ENCODE measurements at places on chromosomes 5 and 9. TPM values are rescaled to one million over a fixed set of nuclear protein-coding genes. Genes with fewer than 3 reads are reported as not detected.

GRCh38 chr5:14277385-14278320, 134.5 kb downstream of the TRIO start:
- DNase-seq: no peak

- no peak for DNase-seq
Measured at GRCh38 chr9:115978659-115979096, 174.9 kb upstream of the PAPPA start.

DNA sequence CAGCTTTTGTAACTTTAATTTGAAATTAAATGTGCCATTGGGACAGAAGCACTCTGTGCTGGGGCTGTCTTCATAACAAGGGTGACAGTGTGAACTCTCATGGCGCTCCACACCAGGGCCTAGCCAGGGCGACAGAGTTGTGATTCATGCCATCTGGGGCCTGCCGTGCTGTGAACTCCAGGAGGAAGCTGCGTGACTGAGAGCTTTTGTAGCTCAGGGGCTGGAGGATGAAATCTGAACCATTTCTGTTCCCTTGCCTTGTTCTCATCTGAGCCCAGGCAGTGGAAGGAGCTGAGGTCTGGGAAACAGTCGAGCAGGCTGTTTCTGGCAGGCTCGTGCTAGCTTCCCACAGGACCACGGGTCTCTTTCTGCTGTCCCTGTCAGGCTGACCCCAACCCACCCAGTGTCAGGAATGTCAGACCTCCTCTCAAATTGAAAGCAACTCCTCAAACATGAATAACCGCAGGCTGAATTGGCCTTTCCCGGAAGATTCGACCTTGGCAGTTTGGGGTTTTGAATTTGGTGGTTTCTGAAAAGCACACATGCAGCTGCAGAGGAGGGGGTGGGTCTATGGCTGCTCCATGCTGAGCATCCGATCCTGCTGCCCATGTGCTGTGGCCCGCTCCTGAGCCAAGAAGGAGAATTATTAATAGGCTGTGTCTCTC, 69.2 kb upstream of the RPS23 start:
- DNase-seq: peak; percentile 7

GRCh38 chr9:97307500-97308163, at the start of gene CCDC180:
Gene CCDC180 (plus strand): TSS chr9:97307659. CDS start chr9:97308064, 405 bp downstream.
- no peak for DNase-seq

DNA sequence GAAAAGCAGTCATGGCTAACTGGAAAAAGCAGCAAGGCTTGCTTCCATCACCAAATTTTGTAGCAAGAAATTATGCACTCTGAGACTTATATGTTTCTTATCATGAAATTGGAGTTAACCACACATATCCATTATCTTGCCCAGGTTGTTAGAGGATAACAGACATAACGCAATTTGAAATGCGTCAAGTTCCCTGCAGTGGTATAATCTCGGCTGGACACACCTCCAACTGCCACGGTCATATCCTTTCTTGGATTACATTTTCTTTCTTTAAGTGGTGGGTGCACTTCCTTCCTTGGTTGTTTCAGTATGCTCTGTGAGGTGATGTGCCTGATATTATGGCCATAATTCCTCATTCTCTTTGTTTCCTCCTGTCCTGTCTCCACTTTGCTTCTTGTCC, 695.0 kb upstream of the DMAC1 start:
- no peak for DNase-seq

DNA sequence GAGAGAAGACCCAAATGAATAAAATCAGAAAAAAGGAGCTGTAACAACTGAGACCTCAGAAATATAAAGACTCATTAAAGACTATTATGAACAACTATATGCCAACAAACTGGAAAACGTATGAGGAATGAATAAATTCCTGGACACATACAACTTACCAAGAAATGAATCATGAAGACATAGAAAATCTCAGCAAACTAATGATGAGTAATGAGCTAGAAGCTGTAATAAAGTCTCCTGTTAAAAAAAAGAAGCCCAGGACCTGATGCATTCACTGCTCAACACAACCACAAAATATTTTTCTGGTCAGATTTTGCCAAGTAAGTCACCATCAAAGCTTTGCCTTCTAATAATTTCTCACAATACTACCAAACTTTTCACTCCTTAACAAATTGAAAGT, 666.7 kb downstream of the LRRC70 start:
- no peak for DNase-seq

DNA sequence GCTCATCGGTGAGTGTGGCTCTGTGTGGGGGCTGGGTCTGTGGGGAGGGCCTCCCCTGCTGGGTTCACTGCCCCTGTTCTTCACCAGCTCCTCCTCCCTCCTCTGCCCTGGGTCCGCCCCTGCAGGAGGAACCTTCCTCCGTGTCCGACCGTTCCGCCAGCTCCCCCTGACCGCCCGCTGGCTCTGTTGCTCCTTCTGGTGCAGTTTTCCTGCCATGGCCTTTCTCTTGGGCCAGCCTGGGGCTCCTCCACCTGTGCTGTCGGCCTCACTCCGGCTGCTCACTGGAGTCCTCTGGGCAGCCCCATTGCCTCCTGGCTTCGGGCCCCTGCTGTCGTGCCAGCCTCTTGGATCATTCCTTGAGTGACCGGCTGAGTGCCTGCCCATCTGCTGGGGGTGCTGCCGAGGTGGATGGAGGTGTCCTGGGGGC, 12.3 kb downstream of the RNU6ATAC start:
- peak; percentile 94 for DNase-seq

DNA sequence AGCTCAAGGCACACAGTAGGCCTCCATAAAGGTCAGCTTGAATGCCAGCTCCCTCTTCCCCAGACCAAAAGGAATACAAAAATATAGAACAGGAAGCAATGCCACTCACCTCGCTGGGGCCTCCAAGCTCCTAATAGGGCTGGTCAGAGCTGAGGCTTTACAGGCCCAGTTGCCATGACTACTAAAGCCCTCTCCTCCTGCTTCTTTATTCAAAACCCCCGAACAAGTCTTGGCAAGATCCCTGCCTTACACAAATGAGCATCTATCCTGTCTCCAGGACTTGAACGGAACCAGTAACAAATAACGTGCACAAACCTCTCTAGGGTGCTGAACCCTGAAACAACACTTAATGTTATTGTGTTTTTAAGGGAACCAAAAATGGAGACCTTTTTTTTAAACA, 136.3 kb downstream of the SIL1 start:
- DNase-seq: no peak

DNA sequence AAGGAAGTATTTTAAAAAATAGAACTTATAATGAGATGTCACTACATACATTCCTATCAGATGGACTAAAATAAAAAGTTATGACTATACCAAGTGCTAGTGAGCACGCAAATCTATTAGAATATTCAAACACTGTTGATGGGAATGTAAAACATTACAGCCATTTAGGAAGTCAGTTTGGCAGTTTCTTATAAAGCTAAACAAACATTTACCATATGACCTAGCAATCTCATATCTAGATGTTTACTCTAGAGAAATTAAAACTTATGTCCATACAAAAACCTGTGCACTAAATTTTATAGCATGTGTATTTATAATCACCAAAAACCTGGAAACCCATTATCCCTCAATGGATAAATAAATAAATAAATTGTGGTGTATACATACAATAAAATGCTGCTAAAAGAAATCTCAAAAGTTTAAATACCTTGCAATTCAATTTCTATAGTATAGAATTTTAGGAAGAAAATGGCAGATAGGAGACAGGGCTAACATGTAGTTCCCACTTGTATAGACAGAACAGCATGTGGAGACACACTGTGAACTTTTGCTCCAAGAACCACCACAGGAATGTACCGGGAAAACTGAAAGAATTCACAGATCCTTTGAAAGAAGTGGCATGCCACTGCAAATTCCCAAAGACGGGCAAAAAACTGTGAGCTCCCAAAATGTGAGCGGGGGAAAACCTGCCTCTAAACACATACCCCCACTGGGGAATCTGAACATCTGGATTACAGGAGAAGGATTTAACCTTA, 174.6 kb upstream of the SPEF2 start:
- no peak for DNase-seq

DNA sequence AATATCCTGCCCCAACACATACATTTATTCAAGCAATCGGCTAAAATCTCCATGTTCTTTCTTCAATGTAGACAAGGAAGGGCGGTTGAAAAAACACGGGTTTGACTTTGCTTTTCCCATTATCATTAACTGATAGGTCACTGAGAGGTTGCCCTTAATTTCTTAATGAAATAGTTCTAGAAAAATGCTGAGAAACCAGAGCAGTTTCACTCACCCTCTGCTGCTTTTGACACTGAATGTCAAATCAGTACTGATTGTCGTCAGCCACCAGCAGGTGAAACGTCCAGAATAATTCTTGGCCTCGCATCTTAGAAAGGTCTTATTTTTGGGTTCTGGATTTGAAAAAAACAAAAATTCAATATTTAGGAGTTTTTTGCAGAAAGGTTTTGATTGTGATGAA, 8.1 kb downstream of the IL12B start:
- no peak for DNase-seq

- no peak for DNase-seq
Measured at GRCh38 chr5:113166852-113167366, 190.3 kb downstream of the DCP2 start.

DNA sequence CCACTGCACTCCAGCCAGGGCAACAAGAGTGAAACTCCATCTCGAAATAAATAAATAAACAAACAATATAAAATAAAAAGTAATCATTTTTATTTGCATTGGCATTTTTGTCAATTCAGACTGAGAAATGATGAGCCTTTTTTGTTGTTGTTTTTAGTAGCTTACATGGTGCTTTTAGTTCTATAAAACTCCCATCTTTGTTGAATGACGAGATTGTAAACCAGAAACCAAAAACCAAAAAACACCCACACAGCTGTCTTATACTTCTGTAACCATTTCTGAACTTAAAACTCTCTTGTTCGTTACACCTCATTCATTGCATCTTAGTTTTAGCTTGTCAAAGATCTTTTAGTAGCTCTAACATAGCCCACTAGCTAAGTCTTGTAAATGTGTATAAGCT, 44.7 kb downstream of the GGTA1 start:
- DNase-seq: no peak

DNA sequence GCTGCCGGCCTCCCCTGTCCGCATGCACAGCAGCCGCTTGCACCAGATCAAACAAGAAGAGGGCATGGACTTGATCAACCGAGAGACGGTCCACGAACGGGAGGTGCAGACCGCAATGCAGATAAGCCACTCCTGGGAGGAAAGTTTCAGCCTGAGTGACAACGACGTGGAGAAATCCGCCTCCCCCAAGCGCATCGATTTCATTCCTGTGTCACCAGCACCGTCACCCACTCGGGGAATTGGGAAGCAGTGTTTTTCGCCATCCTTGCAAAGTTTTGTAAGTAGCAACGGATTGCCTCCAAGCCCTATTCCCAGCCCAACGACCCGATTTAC, 75.3 kb downstream of the PIP5K1B start:
- no peak for DNase-seq

- no peak for DNase-seq
Measured at GRCh38 chr5:59107692-59108091, 524.8 kb downstream of the RAB3C start.

DNA sequence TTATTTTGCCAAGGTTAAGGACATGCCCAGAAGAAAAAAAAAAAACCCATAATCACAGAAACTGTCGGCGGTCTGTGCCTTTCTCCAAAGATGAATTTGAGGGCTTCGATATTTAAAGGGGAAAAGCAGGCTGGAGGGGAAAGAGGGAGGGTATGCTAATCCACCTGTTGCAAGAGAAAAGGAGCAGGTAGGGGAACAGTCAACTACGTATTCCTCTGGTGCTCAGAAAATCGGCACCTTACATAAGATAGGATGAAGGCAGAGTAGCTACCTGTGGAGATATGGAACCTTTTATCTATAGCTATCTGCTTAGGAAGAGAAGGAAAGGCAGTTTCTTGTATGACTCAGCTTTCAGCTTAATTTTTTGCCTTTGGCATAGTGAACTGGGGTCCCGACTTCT, 77.7 kb downstream of the PTCD2 start:
- no peak for DNase-seq

The ZNF483 gene
- total RNA-seq: 6.5 TPM

The EIF4E1B gene
- total RNA-seq: not detected

The SLC45A2 gene
- total RNA-seq: 0.17 TPM

The OBP2B gene
- not detected for total RNA-seq

The VCAN gene
- total RNA-seq: 27.1 TPM

The RPS14 gene
- total RNA-seq: 5,195 TPM

The LCN6 gene
- not detected for total RNA-seq

The DMGDH gene
- total RNA-seq: not detected
